ENCODE measurements at places on chromosomes 6 and 20.

DNA sequence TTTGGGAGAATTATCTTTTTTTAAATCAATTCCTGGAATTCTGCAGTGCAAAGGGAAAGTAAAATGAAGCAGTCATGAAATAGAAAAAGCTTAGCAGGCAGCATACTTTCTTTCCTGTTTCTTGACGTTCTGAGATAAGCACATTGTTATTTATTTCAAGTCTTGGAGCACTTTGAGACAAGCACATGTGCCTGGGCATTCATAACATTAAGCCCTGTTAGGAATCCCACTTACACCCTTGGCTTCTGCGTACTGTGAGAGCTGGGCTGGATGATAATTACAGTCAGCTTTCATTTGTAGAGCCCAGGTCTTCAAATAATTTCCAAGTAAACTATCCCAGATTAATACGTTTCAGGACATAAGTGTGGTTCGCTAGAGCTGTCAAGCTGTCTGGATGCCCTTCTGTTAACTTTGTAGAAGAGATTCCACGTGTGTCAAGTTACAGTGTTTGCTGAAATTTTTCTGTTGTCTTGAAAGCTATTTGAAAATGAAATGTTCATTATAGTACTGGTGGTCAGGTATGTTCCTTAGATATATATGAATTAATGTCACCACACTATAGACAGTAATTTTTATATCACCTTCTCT is 8.9 kb downstream of the FARS2 start:
- peak; percentile 32 for DNase-seq

GRCh38 chr20:17797161-17797560 is 97.4 kb downstream of the BANF2 start:
- no peak for DNase-seq

DNA sequence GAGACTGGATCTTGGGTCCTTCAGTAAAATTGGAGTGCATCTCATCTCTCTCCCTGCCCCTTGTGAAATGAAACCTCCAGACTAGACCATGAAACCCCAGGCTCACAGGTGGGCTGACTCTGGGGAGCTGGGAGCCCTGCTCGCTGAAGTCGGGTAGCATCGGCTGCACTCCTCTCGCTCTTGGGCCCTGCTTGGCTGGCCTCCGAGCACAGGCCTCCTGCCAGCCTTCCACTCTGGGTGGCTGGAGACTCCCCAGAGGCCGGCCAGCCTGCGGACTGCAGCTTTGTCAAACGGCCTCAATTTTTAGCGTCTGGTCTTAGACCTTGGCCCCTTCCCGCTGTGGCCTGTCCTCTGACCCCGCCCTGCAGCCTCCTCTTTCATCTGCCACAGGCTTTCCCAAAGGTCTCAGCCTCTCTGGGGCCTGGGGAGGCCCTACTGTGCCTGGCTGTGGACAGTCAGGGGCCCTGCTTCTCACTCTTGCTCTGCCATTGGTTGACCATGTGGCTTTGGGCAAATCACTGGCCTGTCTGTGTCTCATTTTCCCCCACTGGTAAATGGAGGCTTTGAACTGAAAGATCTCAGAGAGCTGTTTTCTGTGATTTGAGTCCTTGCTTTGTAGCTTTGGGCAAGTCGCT is 45.1 kb downstream of the SRC start:
- DNase-seq, result no peak

- DNase-seq, result no peak
These were observed 12.2 kb downstream of the TOP1 start for GRCh38 chr20:41040855-41041254.

- DNase-seq, result no peak
These were observed 4.2 kb downstream of the SASH1 start for GRCh38 chr6:148346681-148347440.

- peak; percentile 70 for DNase-seq
These were observed at the start of gene LAMA2 for GRCh38 chr6:128882991-128883611. Gene LAMA2 (plus strand): TSS chr6:128883138. CDS start chr6:128883246, 108 bp downstream.

GRCh38 chr20:39390186-39390585 is 428.0 kb downstream of the DHX35 start:
- no peak for DNase-seq

DNA sequence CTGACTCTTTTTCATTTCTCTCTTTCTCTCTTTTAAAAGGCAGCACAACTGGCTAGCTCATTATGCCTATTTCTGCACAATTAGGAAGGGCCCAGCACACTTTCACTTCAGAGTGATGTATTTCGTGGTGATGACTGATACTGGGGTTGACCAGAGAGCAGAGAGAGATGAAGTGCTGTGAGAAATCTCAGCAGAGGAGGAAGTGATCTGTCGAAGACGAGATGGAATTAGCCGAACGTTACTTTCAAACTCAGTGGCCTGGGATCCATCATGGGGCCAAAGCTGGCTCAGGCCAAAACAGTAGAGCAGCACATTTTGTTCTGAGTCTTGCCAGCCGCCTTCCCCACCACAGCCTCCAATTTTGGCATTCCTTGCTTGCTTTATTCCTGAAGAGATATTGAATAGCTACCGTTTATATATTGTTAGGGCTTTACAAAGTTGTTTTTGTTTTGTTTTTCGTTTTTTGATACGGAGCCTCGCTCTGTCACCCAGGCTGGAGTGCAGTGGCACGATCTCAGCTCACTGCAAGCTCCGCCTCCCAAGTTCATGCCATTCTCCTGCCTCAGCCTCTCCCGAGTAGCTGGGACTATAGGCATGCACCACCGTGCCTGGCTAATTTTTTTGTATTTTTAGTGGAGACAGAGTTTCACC is 213.2 kb upstream of the ECI2 start:
- DNase-seq, result no peak

- no peak for DNase-seq
These were observed 653.4 kb downstream of the MMUT start for GRCh38 chr6:48809700-48810099.

GRCh38 chr6:41777551-41778285 is 2.0 kb downstream of the FRS3 start:
- no peak for DNase-seq

- no peak for DNase-seq
These were observed 118.1 kb downstream of the CEBPB start for GRCh38 chr20:50308513-50309279.

GRCh38 chr6:148835920-148836441 is 89.2 kb downstream of the UST start:
- DNase-seq, result no peak

DNA sequence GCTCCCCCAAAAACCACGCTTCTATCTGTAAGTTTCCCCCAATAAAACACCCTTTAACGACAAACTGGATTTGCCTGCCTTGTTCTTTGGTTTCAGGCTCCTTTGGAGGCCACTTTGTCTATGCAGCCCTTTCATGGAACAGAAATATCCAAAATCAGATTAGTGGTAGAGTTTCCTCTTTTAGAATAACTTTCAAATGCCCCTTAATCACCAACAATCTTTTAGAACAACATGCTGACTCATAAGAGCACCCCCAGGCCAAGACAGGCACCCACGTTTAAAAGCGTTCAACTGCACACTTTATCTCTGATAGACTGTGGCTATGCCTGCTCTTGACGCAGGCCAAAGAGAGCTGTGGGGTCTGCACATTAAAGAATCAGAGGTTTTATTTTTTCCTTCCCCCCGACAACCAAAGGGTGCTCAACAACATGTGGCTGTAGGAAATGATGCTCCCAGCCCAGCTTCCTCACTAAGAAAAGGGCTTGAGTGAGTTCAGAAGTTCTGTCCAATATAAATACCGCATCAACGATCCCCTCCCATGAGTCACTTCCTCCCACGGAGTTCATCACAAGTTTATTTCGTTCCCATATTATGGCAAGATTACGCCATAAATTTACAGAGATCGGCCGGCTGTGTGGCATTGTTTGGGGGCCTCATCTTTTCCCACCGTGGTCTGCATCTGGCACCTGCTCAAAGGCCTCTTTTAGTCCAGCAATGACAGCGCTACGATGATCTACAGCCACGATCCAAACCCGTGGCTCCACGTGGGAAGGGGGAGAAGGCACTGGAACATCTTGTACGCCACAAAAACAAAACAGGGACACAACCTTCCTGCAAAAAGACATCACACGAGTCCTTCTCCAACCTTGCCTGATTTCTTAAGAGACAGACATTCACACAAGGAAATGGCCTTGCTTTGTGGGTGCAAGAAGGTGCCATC is 88.8 kb upstream of the NFATC2 start:
- DNase-seq, result no peak

DNA sequence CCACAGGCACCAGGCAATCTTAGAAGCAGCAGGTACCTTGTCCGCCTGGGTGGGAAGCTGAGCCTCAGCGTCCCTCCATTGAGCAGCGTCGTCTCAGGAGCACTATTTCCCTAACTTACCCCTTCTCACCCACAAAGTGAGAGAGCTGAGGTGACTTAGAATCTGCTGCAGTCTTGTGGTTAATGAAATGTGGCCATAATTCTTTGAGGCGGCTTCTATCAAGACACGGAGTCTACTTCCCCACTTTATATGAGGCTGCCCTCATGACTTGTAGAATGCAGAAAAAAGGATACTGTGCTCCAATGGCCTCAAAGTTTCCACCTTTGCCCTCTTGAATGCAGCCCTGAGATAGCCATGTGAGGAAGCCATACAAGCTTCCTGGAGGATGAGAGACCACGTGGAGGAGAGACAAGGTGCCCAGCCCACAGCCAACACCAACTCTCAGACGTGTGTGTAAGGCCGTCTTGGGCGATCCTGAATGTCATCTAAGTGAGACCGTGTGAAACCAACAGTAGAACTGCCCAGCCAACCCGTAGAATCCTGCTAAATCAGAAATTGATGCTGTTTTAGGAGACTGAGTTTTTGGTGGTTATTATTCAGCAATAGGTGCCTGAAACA is 9.1 kb upstream of the TAGAP start:
- no peak for DNase-seq

DNA sequence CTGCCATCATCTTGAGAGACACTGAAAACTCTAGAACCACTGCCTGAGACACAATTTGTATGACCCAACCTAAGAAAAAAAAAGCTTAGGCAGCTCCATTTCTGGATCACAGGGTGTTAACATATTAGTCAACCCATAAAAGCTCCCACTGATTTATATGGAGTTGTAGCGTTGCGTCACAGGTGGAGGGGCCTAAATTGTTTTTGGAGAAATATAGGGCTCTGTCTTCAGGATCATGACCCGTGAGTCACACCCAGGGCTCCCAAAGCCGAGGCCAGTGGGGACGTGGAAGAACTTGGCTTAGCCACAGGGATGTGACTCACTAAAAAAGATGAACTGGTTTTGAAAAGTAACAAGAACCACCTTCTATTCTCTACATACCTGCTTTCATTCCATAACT is 116.5 kb upstream of the BMP2 start:
- DNase-seq, result no peak

GRCh38 chr20:55778796-55779195 is 226.5 kb downstream of the CBLN4 start:
- DNase-seq, result no peak
